ENCODE measurements at places on chromosomes 16 and 17. TPM values are rescaled to one million over a fixed set of nuclear protein-coding genes. Genes with fewer than 3 reads are reported as not detected.

DNA sequence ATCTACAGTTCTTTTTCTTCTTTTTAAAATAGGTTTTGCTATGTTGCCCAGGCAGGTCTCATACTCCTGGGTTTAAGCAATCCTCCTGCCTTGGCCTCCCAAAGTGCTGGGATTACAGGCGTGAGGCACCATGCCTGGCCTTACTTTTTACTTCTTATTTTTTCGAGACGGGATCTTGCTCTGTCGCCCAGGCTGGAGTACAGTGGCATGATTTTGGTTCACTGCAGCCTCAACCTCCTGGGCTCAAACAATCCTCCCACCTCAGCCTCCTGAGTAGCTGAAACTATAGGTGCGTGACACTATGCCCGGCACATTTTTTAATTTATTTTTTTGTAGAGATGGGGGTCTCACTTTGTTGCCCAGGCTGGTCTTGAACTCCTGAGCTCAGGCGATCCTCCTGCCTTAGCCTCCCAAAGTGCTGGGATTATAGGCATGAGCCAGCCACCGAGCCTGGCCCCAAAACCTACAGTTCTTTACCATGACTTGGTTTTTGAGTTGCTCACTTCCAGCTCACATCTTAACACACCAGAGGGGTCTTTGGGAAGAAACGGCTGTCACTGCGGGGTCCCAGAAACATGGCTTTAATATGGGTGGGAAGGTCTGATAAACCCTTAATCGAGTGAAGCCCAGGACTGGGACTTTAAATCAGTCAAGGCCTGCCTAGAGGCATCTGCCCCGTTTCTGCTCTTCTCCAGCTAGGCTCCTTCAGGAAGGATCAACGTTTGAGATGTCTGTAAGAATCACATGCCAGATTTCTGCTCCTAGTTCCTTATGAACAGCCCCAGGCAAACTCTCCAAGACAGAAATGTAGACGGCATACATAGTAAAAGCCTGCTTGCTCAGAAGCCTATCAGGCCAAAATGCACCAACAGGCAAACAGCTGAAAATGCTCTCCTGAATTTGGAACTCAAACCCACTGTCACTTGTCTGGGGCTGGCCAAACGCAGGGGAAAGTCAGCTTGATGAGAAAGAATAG is 91.7 kb upstream of the TOB1 start:
- H3K4me3 ChIP-seq: no peak overlapping the region
- DNase-seq: no peak
- H3K4me1 ChIP-seq: peaks cover 41% of the 10 kb centered on the region
- peaks cover 10% of the 10 kb centered on the region for H3K36me3 ChIP-seq

- DNase-seq: peak; percentile 96
- H3K27ac ChIP-seq: peak overlapping the region; percentile 95
- H3K4me1 ChIP-seq: peaks cover 45% of the 10 kb centered on the region
- H3K36me3 ChIP-seq: no peaks in the 10 kb centered on the region
- peak overlapping the region; percentile 64 for H3K4me3 ChIP-seq
Measured at GRCh38 chr17:29148790-29149430, 31.3 kb downstream of the MYO18A start.

Gene RNF112
- 4.1 TPM for total RNA-seq

Gene RAB26
- 0.40 TPM for total RNA-seq

DNA sequence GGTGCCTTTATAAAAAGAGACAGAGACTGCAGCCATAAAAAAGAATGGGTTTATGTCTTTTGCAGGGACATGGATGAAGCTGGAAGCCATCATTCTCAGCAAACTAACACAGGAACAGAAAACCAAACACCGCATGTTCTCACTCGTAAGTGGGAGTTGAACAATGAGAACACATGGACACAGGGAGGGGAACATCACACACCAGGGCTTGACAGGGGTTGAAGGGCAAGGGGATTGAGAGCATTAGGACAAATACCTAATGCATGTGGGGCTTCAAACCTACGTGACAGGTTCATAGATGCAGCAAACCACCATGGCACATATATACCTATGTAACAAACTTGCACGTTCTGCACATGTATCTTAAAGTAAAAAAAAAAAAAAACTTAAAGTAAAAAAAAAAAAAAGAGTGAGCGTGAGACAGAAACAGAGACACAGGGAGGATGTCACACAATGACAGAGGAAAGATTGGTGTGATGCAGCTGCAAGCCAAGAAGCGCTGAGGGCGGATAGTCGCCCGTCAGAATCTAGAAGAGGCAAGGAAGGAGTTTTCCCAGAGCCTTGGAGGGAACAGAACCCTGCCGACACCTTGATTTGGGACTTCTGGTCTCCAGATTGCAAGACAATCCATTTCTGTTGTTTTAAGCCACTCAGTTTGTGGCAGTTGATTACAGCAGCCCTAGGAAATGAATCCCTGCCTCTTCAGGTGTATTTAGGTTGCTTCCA is 27.4 kb upstream of the TNS4 start:
- no peaks in the 10 kb centered on the region for H3K27me3 ChIP-seq
- no peak overlapping the region for H3K27ac ChIP-seq
- H3K36me3 ChIP-seq: no peaks in the 10 kb centered on the region
- no peak overlapping the region for H3K4me3 ChIP-seq
- no peak for DNase-seq

Gene PCTP
- total RNA-seq: 12.9 TPM

GRCh38 chr17:28343491-28343932 is 8.0 kb downstream of the TNFAIP1 start:
- DNase-seq: no peak
- H3K27ac ChIP-seq: no peak overlapping the region
- H3K4me1 ChIP-seq: peaks cover 2% of the 10 kb centered on the region
- peaks cover 84% of the 10 kb centered on the region for H3K36me3 ChIP-seq
- H3K27me3 ChIP-seq: no peaks in the 10 kb centered on the region

GRCh38 chr17:8695916-8696415 is 48.7 kb downstream of the CCDC42 start:
- H3K27me3 ChIP-seq: no peaks in the 10 kb centered on the region
- no peak for DNase-seq
- no peaks in the 10 kb centered on the region for H3K36me3 ChIP-seq
- no peak overlapping the region for H3K27ac ChIP-seq

DNA sequence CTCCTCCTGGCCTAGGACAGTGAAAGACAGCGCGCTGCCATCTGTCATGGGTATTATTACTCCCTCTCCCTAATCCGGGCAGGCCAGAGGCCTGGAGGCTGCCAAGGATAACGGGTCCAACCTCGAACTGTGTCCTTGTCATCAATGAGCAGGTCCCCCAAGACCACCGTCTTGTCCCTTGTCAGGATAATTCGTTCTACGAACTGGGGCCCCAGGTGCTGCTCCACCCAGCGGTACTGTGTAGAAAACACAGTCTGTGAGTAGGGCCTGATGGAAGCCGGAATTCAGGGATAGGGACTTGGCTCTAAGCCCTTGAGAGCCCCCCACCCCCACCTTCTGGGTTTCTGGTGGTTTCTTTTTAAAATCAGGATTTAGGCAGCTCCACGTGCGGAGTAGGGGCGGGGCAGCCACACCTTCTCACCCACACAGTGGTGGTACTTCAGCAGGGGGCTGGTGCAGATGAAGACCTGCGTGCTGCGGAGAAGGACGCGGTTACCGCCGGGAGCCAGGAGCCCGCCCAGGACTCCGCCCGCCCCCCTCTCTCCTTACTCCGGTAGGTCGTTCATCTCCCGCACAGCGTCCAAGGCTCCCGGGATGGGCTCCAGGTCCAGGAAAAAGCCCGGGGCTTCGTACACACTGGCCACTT is 787 bp downstream of the NT5C start:
- peaks cover 18% of the 10 kb centered on the region for H3K4me1 ChIP-seq
- DNase-seq: peak; percentile 81
- H3K36me3 ChIP-seq: peaks cover 24% of the 10 kb centered on the region
- peak overlapping the region; percentile 92 for H3K4me3 ChIP-seq
- no peaks in the 10 kb centered on the region for H3K27me3 ChIP-seq
- peak overlapping the region; percentile 94 for H3K27ac ChIP-seq

Gene ADAD2
- 0.40 TPM for total RNA-seq

GRCh38 chr16:72836985-72837384 is 210.9 kb downstream of the ZFHX3 start:
- H3K27ac ChIP-seq: no peak overlapping the region
- peaks cover 19% of the 10 kb centered on the region for H3K4me1 ChIP-seq
- no peak for DNase-seq

DNA sequence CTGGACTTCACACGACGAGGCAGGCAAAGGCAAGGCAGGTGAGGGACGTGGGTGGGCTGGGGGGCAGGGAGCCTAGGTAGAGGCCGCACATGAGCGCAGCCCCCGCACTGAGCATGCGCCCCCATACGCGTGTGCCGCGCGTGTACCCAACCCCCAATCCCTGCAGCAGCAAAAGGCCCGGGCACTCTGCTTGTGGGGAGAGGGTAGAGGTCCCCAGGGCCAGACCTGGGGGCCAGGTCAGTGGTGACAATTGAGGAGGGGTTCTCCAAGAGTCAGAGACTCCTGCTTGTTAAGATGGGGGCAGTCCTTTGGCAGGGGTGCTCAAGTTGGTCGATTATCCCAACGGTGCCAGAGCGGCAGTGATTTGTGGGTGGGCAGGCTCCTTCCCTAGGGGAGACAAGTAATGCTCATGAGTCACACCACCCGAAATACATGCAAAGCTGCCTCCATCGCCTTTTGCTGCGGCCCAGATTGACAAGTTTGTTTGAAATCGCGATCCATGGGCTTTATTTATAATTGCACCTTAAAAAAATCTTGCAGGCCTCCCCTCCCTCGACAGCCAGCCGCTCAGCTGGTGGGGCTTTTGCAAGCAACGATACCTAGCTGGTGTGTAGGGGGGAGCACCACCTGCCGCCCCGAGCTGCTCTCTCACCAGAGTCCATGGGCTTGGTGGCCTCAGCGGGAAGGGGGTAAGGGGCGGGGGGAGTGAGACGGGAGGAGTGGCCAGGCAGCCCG is 1.1 kb upstream of the GIT1 start:
- peaks cover 8% of the 10 kb centered on the region for H3K27me3 ChIP-seq
- no peak for DNase-seq
- peak overlapping the region; percentile 54 for H3K4me3 ChIP-seq
- peaks cover 5% of the 10 kb centered on the region for H3K36me3 ChIP-seq
- peak overlapping the region; percentile 89 for H3K27ac ChIP-seq

DNA sequence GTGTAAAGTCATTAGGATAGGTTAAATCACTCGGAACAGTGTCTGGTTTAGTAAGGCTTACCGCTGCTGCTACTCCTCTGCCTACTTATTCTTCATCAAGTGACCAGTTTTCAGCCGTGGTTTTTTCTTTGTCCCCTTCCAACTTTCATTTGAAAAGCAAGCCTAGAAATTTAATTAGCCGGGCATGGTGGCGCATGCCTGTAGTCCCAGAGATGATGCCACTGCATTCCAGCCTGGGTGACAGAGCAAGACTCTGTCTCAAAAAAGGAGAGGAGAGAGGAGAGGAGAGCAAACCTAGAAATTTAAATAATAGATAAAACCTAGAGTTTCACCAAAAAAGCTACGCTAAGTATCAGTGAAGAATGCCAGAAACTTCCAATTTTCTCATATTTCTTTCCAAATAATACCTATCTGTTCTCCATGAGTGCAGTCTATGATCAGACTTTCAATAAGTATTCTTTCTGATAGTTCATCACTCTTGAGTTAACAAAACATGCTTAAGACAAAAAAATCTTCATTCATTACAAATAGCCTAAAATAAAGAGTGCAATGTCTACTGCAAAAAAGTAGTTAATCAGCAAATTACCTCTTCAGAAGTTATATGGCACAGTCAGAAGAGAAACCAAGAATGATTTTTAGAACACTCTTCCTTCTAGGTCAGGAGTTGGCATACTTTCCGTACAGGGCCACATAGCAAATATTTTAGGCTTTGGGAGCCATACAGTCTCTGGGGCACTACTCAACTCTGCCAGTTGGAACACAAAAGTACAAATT is 15.1 kb downstream of the ANKFY1 start:
- H3K4me1 ChIP-seq: peaks cover 9% of the 10 kb centered on the region
- peaks cover 16% of the 10 kb centered on the region for H3K36me3 ChIP-seq
- no peak for DNase-seq
- no peak overlapping the region for H3K27ac ChIP-seq

DNA sequence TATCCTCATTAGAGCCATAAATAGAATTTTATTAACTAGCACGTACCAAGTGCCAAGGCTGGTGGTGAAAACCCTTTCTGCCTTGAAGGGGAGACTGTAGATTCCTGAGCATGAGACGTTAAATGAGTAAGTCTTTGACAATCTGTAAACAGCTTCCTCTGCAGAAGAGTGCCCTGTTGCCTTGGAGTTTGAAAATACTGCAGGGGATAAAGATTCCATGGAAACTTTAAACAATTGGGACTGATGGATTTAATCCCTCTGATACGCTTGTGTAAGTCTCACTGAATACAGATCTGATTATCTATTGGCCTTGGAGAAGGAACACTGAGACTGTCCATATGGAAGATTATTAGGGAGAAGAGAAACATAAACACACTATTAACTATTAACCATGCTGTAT is 1053.4 kb upstream of the RBFOX1 start:
- no peaks in the 10 kb centered on the region for H3K27me3 ChIP-seq
- no peaks in the 10 kb centered on the region for H3K36me3 ChIP-seq
- DNase-seq: no peak

- H3K36me3 ChIP-seq: no peaks in the 10 kb centered on the region
- no peak for DNase-seq
- no peaks in the 10 kb centered on the region for H3K4me1 ChIP-seq
- no peaks in the 10 kb centered on the region for H3K27me3 ChIP-seq
- no peak overlapping the region for H3K4me3 ChIP-seq
Measured at GRCh38 chr17:64984181-64984580, 64.9 kb upstream of the LRRC37A3 start.

- no peak overlapping the region for H3K27ac ChIP-seq
- no peak overlapping the region for H3K4me3 ChIP-seq
- H3K4me1 ChIP-seq: no peaks in the 10 kb centered on the region
- no peak for DNase-seq
Measured at GRCh38 chr17:39812466-39812865, 51.6 kb downstream of the IKZF3 start.

- no peak overlapping the region for H3K4me3 ChIP-seq
- DNase-seq: peak; percentile 65
- H3K27ac ChIP-seq: no peak overlapping the region
Measured at GRCh38 chr16:85819245-85819644, 19.8 kb downstream of the COX4I1 start.

Gene NPIPB2
- total RNA-seq: 2.5 TPM

DNA sequence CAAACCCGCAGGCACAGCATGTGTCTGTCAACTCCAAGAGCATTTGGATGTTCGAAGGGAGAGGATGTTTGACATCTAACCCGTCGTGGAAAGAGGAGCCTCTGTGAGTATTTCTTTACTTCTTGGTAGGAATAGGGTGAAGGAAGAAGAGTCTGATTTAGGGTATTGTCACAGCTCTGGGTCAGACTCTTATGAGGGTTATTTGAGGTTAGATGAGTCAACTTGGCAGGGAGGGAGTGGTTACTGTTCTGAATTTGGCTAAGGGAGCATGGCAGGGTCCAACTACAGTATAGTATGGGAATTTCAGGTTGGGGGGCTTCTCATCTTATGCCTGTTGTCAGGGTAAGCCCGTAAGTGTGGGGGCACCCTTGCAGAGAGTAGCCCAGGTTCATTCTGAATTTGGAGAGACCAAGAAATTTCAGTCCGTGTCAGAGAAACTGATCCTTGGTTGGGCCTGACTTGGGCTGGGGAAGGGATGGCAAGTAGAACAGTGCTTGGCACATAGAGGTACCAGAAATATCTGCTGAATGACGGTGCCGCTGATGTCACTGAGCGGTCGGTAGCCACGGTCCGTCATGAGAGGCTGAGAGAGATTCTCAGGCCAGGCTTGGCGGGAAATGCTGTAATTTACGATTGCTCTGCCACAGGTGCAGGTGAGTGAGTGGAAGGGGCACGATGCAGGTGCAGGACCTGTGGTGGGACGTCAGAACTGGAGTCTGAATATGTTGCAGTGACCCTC is 43.2 kb downstream of the MYH3 start:
- H3K4me3 ChIP-seq: no peak overlapping the region
- H3K36me3 ChIP-seq: no peaks in the 10 kb centered on the region
- H3K27me3 ChIP-seq: no peaks in the 10 kb centered on the region
- H3K27ac ChIP-seq: no peak overlapping the region

- H3K27me3 ChIP-seq: no peaks in the 10 kb centered on the region
- H3K4me3 ChIP-seq: no peak overlapping the region
Measured at GRCh38 chr17:29076722-29077121, 33.8 kb downstream of the PIPOX start.
